ENCODE measurements at places on chromosomes 5 and 9. TPM values are rescaled to one million over a fixed set of nuclear protein-coding genes. Genes with fewer than 3 reads are reported as not detected.
A peak's percentile ranks its signal among the peaks of the same experiment; 100 is the strongest.

DNA sequence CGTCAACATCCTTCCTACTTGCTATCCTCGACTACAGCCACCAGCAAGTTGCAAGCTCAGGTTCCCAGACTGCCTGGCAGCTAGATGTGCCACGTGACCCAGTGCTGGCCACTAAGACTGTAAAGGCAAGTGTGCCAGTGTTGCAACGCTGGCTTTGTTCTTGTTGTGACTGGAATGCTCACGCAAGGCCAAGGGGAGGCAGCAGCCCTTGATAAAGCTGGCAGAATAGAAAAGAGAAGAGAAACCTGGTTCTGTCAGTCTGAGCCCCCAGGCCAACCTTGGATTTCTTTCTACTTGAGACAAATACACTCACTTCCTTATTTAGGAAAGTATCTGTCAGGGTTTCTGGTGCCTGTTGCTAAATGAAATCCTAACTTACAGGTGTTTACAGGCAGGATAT, 113.0 kb downstream of the KLHL3 start:
- DNase-seq, result no peak

- peak; percentile 28 for DNase-seq
Observed at GRCh38 chr5:160133071-160133917, 14.0 kb upstream of the PWWP2A start.

TOR2A gene
- total RNA-seq, result 25.8 TPM

DNA sequence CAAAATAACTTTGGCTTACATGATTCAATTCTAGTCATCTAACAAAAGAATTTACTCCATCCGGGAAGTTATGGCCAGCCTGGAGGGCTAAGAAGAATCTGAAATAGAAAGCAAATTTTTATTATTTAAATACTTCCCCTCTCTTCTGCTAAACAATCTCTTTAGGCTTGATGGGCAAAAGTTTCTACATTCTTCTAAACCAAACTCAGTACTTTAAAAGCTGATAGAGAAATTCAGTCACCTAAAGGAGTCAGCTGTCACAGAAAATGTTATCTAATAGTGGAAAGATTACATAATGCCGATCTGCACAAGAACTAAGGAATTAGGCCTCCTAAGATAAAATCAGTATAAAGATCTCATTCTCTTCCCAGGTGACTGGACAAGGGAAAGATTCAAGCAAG, 32.4 kb downstream of the GNAQ start:
- DNase-seq, result no peak

SNCAIP gene
- total RNA-seq, result 1.3 TPM

GRCh38 chr5:14863105-14863504, 8.5 kb downstream of the ANKH start:
- no peak for DNase-seq

CERCAM gene
- 4.9 TPM for total RNA-seq

DNA sequence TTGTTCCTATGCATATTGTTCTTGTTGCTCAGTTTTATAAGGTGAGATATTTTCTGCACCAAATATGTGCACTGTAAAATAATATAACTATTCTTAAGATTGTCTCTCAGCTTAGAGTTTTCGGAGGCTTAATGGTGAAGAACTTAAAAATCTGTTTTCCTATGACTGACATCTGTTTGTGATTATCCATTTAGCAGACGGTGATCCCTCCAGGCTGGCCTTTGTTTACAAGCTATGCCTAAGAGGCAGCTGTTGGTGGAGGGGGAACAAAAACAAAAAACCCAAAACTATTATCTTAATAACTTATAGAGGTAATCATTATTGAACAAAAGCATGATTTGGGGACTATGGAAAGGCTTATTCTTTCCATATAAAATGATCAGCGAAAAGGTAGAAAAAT, 658 bp downstream of the PDCD1LG2 start:
- no peak for DNase-seq

GRCh38 chr9:69951411-69951810, 92.2 kb upstream of the MAMDC2 start:
- DNase-seq, result no peak

- DNase-seq, result no peak
Observed at GRCh38 chr5:123945548-123945947, 433.6 kb downstream of the CSNK1G3 start.

DNA sequence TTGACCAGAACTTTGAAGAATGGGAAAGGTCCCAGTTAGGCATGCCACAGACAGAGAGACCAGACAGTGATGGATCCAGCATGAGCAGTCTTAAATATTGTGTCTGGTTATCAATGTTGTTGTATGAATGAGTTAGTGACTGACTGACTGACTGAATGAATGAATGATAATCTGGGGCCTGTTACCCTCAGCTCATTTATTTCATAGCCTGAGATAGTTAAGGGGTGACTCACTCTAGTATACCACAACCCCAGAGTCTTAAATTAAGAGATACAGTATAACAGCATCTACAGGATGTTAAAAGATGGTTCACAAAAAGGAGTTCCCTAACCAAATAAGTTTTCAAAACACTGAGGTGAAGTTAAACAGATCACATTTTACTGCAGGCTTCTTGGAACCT, 133.5 kb downstream of the SGCD start:
- no peak for DNase-seq

DNA sequence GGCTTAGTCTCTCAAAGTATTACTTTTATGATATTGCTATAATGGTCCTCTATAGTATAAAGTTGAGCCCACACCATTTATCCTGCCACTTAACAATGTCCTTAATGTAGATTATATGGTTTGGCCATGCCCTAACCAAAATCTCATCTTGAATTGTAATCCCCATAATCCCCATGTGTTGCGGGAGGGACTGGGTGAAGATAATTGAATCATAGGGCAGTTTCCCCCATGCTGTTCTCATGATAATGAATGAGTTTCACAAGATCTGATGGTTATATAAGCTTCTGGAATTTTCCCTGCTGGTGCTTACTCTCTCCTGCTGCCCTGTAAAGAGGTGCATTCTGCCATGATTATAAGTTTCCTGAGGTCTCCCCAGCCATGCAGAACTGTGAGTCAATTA, 498.8 kb downstream of the RAB3C start:
- no peak for DNase-seq

- DNase-seq, result no peak
Observed at GRCh38 chr5:54804086-54804485, 181.3 kb downstream of the ESM1 start.

GRCh38 chr5:7884491-7885267, 15.7 kb downstream of the MTRR start:
- no peak for DNase-seq

DNA sequence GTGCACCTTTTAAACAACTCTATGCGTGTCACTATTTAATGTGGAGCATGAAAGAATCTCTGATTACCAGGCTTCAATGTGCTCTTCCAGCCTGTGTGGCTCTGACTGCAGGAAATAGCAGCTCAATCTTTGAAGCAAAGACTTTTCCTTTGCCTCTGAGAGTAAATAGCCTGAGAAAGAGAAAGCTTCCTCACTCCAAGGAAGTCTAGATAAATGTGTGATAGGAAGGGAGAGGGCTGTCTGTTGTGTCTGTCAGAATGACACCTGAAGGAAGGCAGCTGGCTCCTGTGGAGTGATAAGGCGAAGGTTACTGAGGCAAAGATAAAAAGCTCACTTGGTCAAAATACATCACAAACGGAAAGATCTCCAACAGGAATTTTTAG, 205.3 kb upstream of the HAPLN1 start:
- DNase-seq, result no peak

Measured in colonic mucosa (tissue), 4 donors.